GM03348 (cell line): ENCODE measurements at places on chromosomes 5 and 9.

GRCh38 chr5:14399054-14399692 is 182.4 kb upstream of the OTULINL start:
- DNase-seq, result peak; percentile 64

DNA sequence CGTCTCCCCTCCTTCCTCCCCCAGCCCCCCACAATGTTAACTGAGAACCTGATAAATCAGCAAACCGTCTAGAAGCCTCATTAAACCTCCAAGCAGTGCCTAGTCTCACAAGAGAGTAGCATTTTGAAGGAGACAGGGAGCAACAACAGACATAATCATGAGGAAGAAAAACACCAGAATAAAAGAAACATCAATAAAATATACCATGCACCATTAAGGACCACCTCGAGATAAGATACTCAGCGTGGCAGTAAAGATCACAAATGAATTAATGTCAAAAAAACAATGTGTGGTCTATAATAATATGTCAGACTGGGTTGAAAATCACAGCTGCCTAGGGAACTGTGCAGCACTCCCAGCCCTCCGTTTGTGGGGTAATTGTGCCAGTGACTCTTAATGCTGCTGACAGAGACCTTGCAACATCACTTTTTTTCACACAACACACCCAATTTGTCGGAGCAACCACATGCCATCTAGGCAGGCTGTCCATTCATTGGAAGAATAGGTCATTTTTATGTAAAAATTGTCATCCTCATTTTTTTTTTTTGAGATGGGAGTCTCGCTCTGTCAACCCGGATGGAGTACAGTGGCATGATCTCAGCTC is 450.8 kb upstream of the WWC1 start:
- DNase-seq, result peak; percentile 50

DNA sequence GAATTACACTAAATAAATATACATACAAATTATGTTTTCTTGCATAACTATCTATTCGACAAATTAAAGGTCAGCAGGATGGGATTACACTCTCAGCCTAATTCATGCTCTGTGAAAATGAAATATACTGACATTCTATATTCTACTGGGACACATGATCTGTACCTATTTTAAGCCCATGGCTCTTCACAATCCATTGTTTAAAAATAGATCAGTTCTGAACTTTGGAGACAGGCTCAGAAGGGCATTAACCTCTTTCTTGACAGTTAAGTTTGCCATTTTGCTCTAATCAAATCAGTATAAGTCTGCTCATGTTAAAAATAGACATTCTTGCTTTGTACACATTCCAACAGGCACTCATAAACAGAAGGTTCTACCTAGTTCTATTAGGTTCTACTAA is 361.2 kb downstream of the HCN1 start:
- no peak for DNase-seq

GRCh38 chr5:163563112-163563511 is 57.7 kb downstream of the MAT2B start:
- no peak for DNase-seq

- no peak for DNase-seq
Observed at GRCh38 chr5:7793895-7794294, 57.0 kb downstream of the CFAP90 start.

DNA sequence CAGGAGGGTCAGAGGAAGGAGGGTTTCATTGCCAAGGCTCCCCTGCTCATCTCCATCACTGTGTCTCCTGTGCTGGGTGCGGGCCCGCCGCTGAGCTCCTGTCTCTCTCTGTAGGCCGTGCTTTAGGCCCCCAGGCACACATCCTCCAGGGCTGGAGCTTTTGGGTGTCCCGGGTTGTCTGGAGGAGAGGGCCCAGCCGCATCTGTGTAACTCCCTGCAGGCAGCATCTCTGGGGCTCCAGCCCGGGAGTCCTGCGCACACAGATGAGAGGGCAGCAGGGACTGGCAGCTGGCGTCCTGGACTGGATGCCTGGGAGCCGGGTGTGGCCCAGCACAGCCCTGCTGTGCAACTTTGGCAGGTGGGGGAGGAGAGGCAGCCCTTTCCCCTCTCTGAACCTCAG is 40.2 kb downstream of the LRSAM1 start:
- DNase-seq, result no peak

GRCh38 chr9:14313378-14313940 is 482 bp downstream of the NFIB start:
- peak; percentile 28 for DNase-seq

GRCh38 chr9:127485995-127486394 is 34.7 kb downstream of the LRSAM1 start:
- DNase-seq, result no peak

DNA sequence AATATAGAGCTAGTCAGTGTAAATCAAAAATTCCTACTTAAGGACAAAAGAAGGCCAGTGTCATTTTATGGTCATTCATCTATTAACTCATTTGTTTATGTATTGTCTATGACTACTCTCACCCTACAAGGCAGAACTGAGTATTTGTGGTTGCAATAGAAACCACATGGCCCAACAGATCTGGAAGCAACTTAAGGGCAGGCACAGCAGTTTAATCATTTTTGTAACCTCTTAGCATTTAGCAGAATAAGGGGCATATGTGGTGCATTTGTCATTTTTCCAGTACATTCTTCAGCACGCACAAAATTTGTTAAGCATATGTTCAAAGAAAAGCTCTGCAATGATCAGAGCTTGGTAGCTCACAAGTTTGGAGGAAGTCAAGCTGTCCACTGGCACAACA is 1.1 kb downstream of the FKBP15 start:
- DNase-seq, result peak; percentile 30

DNA sequence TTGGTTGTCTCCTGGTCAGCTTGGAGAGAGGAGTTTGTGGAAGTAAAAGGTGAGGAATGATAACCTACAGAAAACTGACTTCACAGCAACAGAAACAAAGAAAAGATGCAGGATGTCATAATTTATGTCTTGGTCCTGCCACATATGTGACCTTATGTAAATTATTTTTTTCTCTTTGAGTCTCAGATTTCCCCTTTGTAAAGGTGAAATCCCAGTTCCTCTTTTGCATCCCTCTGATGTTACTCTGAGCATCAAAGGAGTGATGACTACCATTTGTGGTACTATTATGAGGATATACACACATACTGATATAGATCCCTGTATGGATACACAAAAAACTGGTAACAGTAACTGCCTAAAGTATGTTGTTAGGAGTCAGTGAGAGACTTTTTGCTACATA is 1.4 kb upstream of the THG1L start:
- DNase-seq, result no peak

DNA sequence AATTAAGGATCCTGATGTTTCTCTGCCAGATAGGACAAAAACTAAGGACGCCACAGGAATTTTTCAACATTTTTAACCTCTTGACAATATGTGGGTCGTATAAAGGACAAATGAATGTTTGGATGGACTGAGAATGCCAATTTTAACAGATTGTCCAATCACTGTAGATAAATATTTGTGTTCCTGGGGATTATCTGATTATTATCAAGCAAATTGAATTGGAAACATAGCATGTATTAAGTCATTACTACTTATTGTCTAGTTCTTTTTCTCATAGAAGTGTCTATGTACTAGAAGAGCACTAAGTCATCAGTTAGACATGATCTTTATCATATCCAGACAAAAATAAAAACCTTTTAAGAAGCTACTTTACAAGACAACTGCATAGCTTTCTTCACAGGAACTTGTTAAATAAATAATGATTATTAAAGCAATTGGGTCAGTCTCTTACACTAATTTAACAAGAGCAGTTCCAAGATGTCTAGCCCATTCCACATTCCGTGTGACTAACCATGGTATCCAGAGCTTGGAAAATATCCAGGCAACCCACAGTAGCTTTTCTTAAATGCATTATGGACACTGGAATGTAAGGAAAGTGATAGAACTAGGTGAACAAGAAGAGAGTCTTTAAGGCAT is 127.5 kb upstream of the CDKN2B start:
- peak; percentile 67 for DNase-seq

DNA sequence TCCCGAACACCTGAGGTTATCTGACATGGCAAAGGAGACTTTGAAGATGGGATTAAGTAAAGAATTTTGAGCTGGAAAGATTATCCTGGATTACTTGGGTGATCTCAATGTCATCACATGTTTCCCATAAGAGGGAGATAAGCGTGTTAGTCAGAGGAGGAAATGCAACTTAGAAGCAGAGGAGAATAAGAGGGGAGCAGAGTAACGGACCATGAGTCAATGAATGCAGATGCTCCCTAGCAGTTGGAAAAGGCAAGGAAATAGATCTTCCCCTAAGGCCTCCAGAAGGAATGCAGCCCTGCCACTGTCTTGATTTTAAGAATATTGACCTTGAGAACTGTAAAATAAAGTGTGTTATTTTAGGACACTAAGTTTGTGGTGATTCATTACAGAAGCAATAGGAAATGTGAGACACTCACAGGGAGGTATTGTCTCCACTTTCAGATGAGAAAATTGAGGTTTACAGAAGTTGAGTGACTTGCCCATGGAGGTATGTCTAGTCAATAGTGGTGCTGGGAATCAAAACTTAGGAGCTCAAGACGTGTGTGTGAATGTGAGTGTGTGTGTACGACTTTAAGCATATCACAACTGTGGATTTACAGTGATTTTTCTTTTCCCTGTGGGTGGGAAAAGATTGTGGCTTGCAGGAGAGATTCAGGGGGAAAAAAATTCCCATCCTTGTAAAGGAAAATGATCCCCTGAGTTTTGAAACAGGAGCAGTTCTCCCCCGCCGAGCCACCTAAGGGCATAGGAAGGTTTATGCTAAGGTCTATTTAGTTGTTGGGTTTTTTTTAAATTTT is 125.3 kb downstream of the TRIM32 start:
- no peak for DNase-seq

DNA sequence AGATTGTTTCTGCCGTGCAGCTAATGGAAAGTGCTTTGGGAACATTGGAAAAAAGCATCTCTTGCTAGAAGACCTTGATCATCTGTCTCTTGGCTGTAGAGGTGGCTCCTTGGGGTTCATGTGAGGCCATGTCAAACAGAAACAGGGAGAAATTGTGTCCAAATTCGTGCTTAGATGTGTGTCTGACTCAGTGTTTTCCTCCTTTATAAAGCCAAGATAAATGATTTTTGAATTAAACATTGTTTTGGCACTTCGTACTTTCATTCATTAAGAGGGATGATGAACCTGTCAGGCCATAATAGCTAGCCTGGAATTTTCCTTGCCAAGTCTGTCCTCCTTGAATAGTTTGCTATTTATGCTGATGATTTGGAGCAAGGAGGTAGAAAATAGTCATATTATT is 143.8 kb downstream of the FBXL7 start:
- DNase-seq, result no peak

- no peak for DNase-seq
Observed at GRCh38 chr9:117242082-117242481, 172.8 kb downstream of the ASTN2 start.

DNA sequence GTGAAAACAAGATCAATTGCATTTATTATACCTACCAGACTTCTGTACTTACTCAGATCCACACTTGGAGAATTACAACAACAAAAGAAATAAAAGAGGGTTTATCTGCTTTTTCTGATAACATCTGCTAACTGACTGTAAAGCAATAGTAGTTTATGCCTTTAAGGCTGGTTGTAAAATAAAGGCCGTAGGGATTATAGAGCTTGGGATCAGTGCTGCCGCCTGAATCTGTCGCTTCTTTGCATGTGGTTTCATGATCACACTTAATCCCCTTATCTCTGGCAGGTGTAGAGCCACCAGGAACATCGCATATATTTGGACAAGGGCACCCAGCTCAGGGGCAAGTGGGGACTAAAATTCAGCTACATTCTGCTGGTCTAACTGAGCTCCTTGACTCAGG is 146.7 kb downstream of the CCDC192 start:
- DNase-seq, result no peak

- DNase-seq, result no peak
Observed at GRCh38 chr9:36049408-36049807, 12.7 kb downstream of the RECK start.

GRCh38 chr5:172509405-172509781 is 55.1 kb upstream of the SH3PXD2B start:
- DNase-seq, result no peak

DNA sequence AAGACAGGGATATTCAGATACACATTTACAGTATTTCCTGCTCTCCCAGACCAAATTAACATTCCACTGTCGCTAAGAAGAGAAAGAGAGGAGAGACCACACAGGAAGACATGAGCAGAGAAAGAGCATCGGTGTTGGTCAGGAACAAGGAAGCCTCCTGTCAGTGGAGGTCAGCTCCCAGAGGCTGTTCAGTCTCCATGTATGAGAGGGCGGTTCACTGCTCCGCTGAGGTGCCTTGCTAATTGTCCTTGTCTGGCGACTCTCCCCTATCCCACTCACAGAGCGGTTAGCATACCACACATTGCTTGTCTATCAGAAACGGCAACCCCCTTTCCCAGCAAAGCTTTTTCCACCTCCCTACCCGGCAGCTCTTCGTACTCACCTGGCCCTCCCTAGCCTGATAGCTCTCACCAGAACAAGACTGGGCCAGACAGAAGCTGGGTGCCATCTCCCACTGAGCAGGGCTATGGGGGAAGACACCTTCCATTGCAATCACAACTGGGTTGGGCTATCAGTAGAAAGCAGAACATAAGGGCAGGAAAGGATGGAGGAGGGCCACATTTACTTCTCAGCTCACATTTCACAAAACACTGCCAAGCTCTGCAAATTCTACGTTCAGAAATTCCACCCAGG is 58.6 kb upstream of the LMNB1 start:
- DNase-seq, result no peak

DNA sequence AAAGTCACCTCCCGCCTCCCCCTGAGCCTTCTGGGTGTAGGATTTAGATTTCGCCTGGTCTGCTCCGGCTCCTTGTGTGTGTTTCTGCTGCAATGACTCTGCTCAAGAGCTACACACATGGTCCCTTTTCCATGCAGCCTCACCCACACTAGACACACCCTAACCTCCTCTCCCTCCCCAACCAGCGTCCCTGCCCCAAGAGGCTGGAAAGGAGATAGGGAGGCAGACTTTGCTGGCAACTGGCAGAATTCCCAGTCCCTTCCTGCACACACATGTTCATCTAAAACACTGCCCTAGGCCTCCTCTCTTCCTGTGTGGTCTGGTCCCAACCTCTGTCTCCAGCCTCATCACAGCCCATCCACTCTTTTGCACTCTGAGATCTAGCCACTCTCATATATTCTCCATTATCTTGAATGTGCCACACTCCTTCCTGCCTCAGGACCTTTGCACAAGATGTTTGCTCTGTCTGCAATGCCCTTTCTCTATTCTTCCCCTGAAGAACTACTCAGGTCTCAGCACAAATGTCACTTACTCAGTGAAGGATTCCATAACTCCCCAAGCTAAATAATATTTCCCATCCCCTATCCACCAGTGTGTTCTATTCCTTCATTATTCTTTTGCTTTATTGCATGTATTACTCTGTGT is 253.8 kb downstream of the CDK5RAP2 start:
- DNase-seq, result no peak

GRCh38 chr5:66356011-66356565 is 212.0 kb downstream of the SREK1 start:
- peak; percentile 48 for DNase-seq

DNA sequence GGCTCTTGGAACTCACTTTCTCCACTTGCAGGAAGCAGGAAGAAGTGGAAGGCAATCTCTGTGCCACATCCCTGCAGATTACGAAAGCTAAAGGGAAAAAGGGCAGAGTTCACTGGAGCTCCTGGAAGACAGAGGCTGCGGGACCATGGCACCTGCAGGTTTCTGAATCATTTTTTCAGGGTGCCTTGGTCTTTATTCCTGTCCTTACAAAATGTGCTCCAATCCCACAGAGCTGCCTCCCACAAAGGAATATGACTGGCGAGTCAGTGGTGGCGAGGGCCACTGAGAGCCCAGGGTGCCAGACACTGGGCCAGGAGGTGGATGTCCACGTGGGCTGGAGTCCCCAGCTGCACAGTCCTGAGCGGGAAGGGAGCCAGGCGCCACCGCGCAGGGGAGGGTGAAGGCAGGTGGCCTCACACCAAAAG is 183.0 kb downstream of the FANCC start:
- DNase-seq, result no peak
